ENCODE measurements at places on chromosomes 1 and 21.

- no peak for DNase-seq
These were observed 14.7 kb downstream of the BTBD19 start for GRCh38 chr1:44822981-44823451.

DNA sequence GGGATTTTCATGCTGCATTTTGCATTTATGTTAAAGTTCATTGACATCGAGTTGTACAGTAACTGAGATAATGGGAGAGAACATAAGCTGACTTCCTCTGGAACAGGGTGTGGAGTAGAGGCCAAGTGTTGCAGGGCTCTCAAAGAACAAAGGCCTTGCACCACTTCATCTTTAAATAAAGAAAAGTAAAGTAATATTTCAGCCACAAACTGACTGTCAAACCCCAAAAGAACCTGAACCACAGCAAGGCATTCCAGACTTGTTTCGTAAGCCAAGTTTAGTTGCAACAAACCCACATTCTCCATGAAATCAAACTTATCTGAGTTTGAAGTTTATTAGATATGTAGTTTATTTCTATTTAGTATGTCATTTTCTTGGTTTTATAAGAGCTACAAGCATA lies 19.1 kb upstream of the HMGCS2 start:
- no peak for DNase-seq

DNA sequence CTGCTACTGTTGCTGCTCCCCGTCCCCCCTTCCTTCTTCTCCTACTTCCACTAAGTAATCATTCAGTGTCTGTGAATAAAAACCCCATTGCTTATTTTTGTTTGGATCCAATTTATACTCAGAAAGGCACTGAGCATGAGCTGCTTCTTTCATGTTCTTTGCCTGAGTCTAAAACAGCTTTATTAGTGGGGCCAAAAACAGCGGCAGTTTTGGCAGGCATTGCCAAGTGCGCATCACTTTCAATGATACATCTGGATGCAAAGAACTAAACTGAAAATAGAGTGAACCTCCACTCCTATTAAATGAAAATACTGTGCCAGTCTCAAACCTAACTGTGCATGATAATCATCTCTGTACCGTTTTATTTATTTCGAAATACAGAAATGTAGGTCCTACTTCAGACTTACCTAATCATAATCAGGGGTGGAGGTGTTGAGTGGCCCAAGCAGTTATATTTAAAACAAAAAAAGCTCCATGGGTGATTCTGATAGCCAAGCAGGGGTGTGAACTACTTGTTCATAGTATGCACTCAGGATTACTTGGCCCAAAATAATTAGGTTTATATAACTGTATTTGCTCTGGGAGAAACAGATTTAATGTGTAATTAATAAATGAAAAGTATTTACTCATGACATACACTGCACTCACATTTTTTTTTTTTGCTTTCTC lies 48.4 kb downstream of the NEK7 start:
- DNase-seq = no peak

- DNase-seq = no peak
These were observed 174.9 kb upstream of the GREM2 start for GRCh38 chr1:240786880-240787279.

DNA sequence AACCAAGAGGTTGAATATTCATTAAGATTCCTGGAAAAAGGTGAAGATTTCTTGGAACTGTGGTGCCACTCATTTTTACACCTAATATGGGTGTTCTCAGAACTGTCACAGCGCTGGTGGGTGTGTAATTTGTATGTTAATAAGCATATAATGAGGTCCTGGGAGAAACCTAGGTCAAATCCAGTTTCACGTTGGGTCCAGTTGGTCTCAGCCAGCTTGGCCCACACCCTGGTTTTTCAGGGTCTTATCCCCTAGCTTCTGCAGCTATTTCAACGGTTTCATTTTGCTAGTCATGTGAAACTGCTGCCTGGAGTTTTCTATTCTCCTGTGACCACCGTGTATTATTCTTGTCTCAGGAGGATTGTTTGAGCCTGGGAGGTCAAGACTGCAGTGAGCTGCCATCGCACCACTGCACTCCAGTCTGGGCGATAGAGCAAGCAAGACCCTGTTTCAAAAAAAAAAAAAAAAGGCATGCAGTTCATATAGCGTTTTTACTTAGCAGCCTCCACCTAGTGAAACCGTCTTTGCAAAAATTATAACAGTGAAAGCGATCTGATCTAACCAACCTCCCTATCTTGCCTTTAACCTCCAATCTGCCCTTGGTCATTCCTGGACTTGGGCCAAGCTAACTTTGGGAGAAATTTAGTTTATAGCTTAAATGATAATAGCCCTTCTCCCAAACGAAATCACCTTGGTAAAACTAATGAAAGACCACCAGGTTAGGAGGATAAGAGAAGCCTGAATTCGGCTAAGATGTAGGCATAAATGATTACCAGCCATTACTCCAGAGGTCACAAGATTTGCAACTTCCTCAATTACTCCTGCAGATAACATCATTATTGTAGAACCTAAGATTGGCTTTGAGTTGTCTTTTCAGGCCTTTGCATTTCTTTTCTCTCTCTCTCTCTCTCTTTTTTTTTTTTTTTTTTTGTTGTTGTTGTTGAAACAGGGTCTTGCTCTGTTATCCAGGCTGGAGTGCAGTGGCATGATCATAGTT lies 44.0 kb downstream of the PTAFR start:
- DNase-seq = no peak

DNA sequence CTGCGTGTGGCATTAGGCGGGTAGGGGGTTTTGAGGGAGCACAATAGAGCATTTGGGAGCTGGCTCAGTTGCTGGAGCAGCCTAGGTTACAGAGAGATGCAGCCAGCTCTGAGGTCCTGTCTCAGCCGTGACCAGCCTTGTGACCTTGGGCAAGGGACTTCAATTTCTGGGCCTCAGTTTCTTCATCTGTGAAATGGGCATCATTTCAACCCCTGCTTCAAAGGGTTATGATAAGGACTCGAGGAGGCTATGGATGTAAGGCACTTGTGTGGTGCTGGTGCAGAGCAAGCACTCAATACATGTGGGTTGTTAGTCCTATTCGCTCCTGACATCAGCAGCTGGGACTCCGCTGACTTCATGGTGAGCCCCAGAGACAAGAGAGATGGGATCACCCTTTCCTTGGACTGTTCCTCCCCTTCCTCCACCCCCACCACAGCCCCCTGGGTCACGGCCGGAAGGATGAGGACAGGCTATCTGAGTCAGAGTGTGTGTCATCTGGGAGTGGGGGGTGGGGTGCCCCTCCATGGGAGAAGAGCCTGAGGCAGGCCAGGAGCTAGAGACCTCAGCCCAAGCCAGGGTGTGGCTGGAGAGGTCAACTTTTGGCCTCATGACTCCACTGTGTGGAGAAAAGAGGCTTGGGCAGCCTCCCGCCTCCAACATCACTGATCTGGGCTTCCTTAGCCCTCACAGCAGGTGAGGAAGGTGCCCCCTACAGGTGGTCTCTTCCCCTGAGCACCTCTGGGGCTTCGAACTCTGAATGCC lies 71.4 kb upstream of the ZBTB40 start:
- no peak for DNase-seq

- DNase-seq = no peak
These were observed 140.4 kb downstream of the COL24A1 start for GRCh38 chr1:86016076-86016759.

GRCh38 chr1:248828845-248829244 lies 3.1 kb upstream of the SH3BP5L start:
- no peak for DNase-seq

DNA sequence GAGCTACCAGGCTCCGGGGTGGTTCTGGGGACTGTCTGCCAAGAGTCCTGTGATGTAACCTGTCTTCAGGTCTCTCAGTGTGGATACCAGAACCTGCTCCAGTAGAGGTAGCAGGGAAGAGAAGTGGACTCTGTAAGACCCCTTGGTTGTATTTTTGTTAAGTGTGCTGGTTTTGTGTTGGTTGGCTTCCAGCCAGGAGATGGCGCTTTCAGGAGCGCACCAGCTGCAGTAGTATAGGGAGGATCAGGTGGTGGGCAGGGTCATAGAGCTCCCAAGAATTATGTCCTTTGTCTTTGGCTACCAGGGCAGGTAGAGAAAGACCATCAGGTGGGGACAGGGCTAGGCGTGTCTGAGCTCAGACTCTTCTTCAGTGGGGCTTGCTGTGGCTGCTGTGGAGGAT lies 1147.2 kb upstream of the ADGRL4 start:
- DNase-seq = no peak

GRCh38 chr1:58885998-58886397 lies 102.2 kb upstream of the JUN start:
- DNase-seq = no peak

DNA sequence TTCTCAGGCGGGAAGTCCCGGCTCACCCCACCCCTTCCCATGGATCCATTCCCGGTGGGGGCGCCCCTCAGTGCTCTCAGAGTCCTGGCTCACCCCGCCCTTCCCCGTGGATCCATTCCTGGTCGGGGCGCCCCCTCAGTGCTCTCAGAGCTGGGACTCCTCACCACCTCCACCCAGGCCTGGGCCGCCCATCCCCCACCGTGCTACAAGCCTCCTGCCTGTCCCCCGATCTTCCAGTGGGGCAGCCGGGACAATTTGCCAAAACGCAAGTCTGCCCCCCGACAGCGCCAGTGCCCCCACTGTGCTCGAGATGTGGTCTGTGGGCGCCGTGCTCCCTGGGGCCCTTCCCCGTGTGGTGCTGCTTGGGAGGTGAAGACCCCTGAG lies 23.2 kb upstream of the PLCH2 start:
- DNase-seq = no peak

DNA sequence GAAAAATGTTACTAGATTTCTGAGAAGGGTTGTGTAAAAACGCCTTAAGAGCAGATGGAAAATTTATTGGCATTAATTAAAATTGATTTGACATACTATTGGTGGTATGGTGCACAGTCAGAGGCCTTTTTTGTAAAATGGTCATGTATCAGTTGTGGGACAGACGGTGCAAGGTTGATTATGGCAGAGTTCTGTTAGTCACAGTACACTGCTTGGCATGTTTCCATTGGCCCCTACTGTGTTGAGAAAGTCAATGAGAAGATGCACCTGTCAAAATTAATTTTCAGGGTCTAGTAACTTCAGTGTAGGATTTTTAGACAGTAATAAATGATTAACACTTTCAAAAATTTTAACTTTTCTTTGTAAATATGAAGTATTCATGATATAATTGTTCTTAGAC lies 4.4 kb downstream of the B3GALT2 start:
- no peak for DNase-seq

- no peak for DNase-seq
These were observed 30.1 kb downstream of the LRRC8D start for GRCh38 chr1:89850844-89851415.

DNA sequence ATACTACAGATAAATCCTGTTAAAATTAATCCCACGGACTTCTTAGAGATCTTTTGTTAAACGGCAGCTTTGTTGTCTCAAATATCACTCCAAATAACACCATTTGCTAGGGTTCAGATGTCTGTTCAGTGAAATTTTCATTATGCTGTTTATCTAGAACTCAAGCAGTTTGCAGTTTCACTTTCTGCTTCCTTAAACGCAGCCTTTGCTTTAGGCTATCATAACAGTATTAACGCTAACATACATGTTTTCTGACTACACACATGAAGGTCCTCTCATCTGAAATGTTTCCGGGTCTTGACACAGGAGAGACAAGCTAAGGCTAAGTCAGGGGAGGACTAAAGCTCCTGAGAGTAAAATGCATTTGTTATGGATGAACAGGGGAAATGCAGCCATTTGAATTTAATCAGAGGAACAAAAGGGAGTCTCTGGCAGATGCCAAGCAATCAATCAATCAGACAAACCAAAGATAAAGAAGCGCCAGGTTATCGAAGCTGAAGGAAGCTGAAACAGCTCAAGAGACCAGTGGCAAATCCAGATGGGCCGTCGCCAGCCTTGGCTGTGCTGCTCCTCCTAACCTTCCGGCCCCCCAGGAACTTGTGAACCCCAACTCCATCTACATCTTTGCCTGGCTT lies 16.9 kb downstream of the CCSAP start:
- no peak for DNase-seq
